ENCODE measurements at places on chromosomes 13 and 19. TPM values are rescaled to one million over a fixed set of nuclear protein-coding genes. Genes with fewer than 3 reads are reported as not detected.

GRCh38 chr19:46602392-46603194, 1.5 kb downstream of the CALM3 start:
- DNase-seq: no peak

DNA sequence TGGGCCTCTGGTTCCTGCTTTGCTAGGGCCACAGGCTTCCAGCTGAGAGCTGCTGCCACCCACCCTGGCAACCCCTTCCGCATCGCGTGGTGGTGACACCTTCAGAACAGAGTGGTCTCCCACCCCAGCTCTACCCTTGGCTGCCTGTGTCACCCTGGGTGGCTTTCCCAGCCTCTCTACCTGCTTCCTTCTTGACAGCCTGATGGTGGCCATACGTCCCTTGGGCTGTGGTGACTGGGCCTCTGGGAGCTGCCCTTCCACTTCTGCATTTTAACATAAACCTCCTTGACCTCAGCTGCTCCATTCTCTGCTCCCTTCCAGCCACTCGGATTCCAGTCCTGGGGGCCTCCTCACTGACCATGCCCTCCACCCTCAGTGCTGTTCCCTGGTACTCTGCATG, 17.0 kb downstream of the PAK4 start:
- DNase-seq: no peak

DNA sequence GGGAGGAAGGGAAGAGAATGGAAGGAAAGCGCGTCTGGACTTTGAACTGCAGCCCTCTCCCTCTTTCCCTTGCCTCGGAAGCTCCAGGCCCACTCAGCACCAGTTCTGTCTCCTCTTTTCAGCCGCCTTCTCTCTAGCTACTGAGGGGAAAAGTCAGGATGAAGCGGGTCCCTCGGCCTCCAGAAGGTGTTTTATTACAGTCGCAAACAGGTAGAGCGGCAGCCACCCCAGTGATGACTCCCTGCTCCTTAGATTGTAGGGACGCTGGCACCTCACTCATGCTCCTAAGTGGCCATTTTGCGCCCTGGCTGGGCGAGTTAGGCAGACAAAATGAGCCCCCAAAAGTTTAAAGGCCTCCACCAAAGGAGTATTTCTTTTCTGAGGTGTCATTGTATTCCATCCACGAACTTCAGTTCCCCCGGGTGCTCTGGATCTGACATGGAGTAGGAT, 954 bp upstream of the STK24 start:
- DNase-seq: no peak

- no peak for DNase-seq
Observed at GRCh38 chr13:36713887-36714286, 40.1 kb downstream of the SERTM1 start.

- no peak for DNase-seq
Observed at GRCh38 chr19:44904426-44904994, 1.1 kb upstream of the APOE start.

- DNase-seq: peak; percentile 2
Observed at GRCh38 chr13:72651144-72651543, 76.3 kb downstream of the MZT1 start.

GRCh38 chr19:10979951-10980381, 19.1 kb downstream of the SMARCA4 start:
- DNase-seq: peak; percentile 18

The VSTM1 gene
- total RNA-seq: not detected

The STAP2 gene
- 2.2 TPM for total RNA-seq

The SWSAP1 gene
- 3.0 TPM for total RNA-seq

The PLIN4 gene
- not detected for total RNA-seq

The ZNF555 gene
- 3.0 TPM for total RNA-seq

The C5AR1 gene
- 0.91 TPM for total RNA-seq
